ENCODE measurements at places on chromosomes 12 and 14. TPM values are rescaled to one million over a fixed set of nuclear protein-coding genes. Genes with fewer than 3 reads are reported as not detected.

DNA sequence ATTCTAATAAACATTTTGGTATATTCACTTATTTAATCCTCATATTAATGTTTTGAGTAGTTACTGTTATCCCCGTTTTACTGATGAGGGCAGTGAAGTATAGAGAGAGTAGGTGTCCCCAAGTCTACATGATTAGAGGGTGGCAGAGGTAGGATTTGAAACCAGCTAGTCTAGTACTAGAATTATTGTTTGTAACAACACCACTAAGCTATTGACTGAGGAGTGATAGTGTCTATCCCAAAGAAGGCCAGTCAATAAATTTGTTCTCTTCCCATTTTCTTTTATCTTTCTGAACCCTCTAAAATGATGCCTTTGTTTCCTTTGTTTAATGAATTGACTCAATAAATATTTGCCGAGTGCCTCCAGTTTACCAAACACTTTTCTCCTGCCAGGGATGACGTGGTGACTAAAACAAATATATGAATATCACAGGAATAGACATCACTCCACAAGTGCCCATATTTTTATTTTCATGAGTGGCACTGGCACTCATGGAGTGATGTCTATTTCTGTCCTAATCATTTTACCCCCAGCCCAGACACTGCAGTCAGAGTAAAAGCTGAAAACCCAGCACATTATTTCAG is 247.5 kb downstream of the SLC16A7 start:
- no peaks in the 10 kb centered on the region for H3K27me3 ChIP-seq
- no peak for DNase-seq
- no peaks in the 10 kb centered on the region for H3K36me3 ChIP-seq

DNA sequence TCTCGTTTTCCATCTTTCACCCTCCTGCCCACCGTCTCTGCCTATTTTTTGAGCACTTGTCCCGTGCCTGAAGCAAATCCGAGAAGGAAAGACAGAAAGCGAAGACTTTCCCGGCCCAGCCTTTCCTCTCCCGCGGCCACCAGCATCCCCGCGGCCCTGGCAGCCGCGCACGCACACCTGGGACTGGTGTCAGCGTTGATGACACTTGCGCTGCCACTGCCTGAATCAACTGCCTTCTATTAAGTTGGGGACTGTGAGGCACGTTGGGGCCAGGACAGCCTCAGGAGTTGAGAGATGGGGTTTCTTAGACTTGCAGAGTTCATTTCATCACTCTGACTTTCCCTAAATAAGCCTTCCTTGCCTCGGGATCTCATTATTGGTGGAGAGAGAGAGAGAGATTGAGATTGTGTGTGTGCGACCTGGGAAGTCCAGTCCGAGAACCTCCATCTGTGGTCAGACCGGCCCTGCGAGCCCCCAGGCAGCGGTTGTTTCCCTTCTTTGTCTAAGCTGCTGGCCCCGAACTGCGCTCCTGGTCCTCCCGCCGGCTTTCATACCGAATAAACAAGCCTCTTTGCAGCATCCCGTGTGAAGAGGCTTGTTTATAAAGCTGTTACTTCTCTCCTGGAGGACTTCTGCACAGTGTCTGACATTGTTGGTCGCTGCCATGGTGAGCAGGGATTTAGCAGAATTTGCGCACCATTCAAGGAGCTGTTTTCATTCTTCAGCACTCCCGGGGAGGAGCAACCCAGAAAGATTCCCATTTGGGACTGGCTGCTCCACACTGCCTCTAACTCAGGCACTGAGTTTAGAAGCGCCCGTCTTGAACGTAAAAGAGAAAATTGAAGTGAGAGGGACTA is 1.5 kb downstream of the PDZRN4 start:
- no peak overlapping the region for H3K4me3 ChIP-seq
- H3K36me3 ChIP-seq = no peaks in the 10 kb centered on the region
- H3K27ac ChIP-seq = no peak overlapping the region
- no peaks in the 10 kb centered on the region for H3K4me1 ChIP-seq
- no peaks in the 10 kb centered on the region for H3K27me3 ChIP-seq

Gene KANSL2
- 74.4 TPM for total RNA-seq

Gene PRPH
- total RNA-seq = not detected

GRCh38 chr14:75046275-75046674 is 5.0 kb downstream of the MLH3 start:
- H3K4me1 ChIP-seq = peaks cover 8% of the 10 kb centered on the region
- H3K4me3 ChIP-seq = no peak overlapping the region
- no peaks in the 10 kb centered on the region for H3K27me3 ChIP-seq
- no peak for DNase-seq

Measured in naive thymus-derived CD4-positive, alpha-beta T cell (primary cell).